ENCODE measurements at places on chromosomes 5 and 9.

DNA sequence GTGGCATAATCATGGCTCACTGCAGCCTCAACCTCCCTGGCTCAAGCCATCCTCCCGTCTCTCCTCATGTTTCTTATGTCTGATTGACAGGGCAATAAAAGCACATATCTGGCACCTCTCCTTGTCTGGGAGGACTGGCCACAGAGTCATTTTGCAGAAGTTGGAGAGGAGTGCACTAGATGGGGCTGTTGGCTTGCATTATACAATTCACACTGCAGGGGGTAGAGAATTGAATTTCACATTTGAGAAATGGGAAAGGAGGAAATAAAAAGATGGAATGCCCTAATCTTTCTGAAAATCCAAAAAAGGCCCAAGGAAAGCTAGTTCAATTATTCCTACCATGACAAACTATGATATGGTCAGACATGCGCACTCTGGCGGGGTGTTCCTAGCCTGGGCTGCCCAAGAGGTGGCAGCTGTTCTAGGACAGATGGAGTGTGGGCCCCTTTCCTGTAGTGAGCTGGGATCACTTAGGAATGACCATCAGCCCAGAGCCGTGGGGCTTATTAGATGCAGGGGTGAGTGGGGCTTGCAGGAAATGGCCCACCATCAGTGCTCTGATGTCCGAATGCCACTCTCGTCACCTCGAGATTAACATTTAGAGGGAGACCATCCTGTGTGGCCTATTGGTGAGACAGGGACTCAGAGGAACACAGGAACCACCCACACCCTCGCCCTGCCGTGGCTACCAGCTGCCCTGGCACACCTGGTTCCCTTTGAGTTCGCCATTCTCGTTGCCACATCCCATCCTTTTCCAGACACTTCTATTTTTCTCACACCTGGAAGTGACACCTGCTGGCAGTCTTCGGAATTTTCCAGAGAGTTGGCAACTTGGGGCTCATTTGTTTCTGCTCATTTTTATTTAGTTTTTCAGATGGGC lies 21.8 kb upstream of the ANKRD18A start:
- DNase-seq, result peak; percentile 8

DNA sequence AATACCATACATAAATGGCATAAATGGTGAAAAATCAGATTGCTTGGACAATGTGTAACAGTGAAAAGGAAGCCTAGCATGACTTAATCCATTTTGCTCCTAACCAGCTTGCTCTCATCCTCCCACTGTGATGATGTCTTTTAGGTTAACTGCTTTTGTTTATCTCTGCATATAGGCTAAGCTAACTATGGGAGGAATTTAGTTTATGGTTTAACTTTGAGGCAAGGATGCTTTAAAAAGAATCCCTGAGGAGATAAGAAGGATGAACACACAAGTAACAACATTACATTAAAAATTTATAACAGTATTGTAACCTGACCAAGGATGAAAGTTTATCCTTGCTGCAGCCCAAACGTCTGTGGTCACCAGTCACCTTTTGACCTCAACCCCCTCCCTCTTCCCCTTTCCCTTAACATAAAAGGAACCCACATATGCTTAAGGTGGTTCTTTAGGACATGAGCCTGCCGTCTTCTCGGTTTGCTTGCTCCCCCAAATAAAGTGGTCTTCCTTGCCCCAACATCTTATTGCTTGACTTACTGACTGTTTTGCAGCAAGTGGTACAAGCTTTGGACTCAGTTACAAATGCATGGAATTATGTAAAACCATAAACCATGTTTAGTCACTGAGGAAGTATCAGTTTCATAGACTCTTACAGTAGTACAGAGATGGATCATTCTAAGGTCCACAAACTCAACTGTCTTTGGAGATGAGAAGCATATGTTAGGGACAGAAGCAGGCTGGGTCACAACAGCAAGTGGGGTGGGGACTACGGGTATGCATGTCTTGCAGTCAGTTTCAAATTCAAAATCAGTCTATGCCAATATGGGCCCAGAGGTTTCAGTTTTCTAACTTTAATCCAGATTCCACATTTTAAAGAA lies 31.3 kb downstream of the AGXT2 start:
- no peak for DNase-seq

GRCh38 chr9:36625006-36625615 lies 52.4 kb downstream of the MELK start:
- DNase-seq, result peak; percentile 47

GRCh38 chr9:133515615-133516255 lies 9.0 kb downstream of the MYMK start:
- no peak for DNase-seq

All from AG04450 (cell line).